ENCODE measurements at places on chromosomes 4 and X.

- DNase-seq, result no peak
Observed at GRCh38 chr4:36677874-36678273, 396.5 kb downstream of the DTHD1 start.

DNA sequence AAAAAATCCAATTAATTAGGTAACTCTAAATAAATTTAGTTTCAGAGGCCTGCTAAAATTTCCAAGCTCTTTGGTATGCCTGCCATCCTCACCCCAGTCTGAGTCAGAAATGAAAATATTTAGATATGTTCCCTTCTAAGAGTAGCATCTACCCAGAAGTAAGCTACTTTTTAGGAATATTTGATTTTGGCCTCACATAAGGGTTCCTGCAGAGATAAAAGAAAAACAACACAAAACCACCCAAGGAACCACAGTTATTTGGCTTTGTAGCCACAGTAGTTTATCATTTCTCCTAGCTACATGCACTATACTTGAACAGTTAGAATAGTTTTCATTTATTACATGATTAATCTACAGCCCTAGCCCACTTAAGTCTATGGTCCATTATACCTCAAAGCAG is 192.6 kb upstream of the FAM241A start:
- no peak for DNase-seq

- no peak for DNase-seq
Observed at GRCh38 chr4:93132631-93133030, 695.9 kb upstream of the ATOH1 start.

- no peak for DNase-seq
Observed at GRCh38 chrX:817759-818300, 187.2 kb downstream of the SHOX start.

GRCh38 chrX:32408389-32408788 is 803.0 kb downstream of the DMD start:
- DNase-seq, result no peak

DNA sequence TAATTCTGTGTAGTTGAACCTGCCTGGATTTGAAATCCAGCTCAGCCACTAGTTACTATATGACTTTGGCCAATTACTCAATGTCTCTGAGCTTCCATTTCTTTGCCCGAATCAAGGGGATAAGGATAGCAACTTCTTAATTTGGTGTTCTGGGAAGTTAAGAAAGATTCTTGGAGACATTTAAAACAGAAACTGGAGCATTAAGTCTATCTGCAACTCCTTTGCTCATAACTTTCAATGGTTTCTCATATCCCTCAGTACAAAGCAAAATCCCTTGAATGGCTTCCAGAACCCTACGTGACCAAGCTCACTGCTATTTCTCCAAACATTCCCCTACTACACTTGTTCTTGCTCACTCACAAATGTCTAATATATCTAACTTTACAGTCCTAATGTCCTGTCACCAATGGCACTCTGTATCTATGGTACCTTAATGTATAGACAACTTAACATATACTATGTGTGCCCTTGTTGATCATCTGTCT is 849.1 kb upstream of the SLIT2 start:
- no peak for DNase-seq

DNA sequence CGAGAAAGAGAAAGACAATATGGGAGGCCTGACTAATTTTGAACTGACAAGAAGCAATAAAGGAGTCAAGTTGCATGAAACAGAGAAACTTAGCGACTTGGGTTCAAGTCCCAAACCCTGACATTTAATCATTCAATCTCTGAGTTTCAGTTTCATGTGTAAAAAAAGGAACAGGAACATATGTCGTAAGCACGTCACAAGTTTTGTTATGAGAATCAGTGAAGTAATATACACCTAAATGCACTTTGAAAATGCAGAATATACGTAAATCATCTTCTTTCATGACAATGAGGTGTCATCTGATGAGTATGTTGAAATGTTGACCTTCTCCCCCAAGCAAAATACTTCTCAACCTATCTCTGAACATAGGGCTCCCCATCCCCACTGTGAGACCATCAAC is 10.4 kb downstream of the ACOT9 start:
- DNase-seq, result no peak

- DNase-seq, result no peak
Observed at GRCh38 chr4:83569987-83570386, 34.1 kb downstream of the GPAT3 start.

- DNase-seq, result no peak
Observed at GRCh38 chrX:115940888-115941332, 229.6 kb upstream of the AGTR2 start.

- no peak for DNase-seq
Observed at GRCh38 chr4:76272999-76273398, 21.5 kb downstream of the FAM47E start.

DNA sequence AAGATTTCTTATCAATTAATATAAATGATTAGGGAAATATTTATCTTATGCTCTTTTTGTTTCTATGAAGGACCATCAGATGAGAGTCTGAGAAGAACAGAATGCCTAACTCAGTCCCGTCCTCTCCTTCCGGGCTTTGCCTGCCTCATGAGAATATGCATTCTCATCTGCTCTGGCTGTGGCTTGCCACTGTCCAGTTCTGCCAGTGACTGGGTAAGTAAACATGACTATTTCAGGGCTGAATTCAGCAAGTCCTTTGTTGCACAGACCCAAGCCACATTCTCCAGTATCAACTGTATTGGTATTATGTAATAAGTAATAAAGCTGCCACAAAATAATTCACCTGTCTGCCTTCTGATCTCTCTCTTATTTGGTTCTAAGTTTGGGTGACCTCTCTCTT is 110.7 kb downstream of the WDFY3 start:
- no peak for DNase-seq

- DNase-seq, result no peak
Observed at GRCh38 chrX:31540313-31540712, 468.5 kb upstream of the FTHL17 start.
